ENCODE measurements at places on chromosomes 11 and 22.

DNA sequence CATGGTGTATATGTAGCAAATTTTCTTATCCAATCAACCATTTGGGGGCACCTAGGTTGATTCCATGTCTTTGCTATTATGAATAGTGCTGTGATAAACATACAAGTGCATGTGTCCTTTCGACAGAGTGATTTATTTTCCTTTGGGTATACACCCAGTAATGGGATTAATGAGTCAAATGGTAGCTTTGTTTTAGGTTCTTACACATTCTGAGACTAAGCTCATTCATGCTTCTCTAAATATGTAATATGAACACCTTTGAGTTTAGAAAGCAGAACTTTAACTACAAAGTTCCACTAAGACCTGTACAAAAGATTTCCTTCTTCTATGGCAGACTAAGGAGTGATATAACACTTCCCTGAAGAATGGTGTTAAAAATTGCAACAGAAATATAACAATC is 627.0 kb downstream of the KCNA4 start:
- H3K27ac ChIP-seq: no peak overlapping the region
- no peaks in the 10 kb centered on the region for H3K4me1 ChIP-seq
- DNase-seq: no peak

GRCh38 chr22:25567251-25567675 is 2.8 kb downstream of the GRK3 start:
- no peak overlapping the region for H3K4me3 ChIP-seq
- peaks cover 38% of the 10 kb centered on the region for H3K4me1 ChIP-seq
- H3K27me3 ChIP-seq: no peaks in the 10 kb centered on the region
- no peak overlapping the region for H3K27ac ChIP-seq

- no peak overlapping the region for H3K4me3 ChIP-seq
- DNase-seq: no peak
- no peaks in the 10 kb centered on the region for H3K36me3 ChIP-seq
- H3K27ac ChIP-seq: no peak overlapping the region
Observed at GRCh38 chr11:116862185-116862584, 24.8 kb upstream of the APOA1 start.

DNA sequence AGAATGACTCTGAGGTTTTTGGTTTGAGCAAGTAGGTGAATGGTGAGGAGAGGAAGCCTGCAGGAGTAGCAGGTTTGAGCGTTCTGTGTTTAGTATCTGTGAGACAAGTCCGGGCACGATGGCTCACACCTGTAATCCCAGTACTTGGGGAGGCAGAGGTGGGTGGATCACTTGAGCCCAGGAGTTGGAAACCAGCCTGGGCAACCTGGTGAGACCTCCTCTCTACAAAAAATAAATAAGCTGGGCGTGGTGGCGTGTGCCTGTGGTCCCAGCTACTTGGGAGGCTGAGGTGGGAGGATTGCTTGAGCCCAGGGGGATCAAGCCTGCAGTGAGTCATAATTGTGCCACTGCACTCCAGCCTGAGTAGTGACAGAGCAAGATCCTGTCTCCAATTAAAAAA is 9.7 kb upstream of the CENATAC start:
- H3K4me1 ChIP-seq: no peaks in the 10 kb centered on the region
- no peak for DNase-seq
- no peaks in the 10 kb centered on the region for H3K36me3 ChIP-seq

- H3K36me3 ChIP-seq: no peaks in the 10 kb centered on the region
- no peaks in the 10 kb centered on the region for H3K27me3 ChIP-seq
- no peak overlapping the region for H3K4me3 ChIP-seq
- peaks cover 36% of the 10 kb centered on the region for H3K4me1 ChIP-seq
- no peak overlapping the region for H3K27ac ChIP-seq
Observed at GRCh38 chr11:128731041-128731663, 37.3 kb downstream of the FLI1 start.

GRCh38 chr11:120194166-120194565 is 16.7 kb upstream of the OAF start:
- H3K4me3 ChIP-seq: no peak overlapping the region
- DNase-seq: no peak
- H3K36me3 ChIP-seq: no peaks in the 10 kb centered on the region
- H3K4me1 ChIP-seq: no peaks in the 10 kb centered on the region
